ENCODE measurements at places on chromosomes 13 and 19.

DNA sequence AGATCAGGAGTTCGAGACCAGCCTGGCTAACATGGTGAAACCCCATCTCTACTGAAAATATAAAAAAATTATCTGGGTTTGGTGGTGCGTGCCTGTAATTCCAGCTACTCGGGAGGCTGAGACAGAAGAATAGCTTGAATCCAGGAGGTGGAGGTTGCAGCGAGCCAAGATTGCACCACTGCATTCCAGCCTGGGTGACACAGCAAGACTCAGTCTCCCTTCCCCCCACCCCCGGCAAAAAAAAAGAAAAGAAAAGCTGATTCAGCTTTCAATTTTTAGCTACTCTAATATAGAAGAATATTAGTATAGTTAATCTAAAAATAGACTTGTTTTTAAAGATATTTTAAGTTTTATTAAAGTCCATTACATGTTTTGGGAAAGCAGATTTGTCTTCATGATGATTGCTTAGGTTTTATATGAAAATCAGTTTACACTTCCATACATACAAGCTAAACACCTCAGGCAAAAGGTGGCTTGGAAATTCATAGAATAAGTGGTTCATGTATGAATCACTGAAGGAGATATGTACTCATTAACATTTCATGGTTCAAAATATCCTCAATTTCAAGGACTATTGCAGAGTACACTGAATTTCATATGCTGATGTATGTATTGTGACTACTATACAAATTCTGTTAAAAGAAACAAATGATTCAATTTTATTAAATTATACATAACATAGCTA, 165.2 kb downstream of the TDRD3 start:
- DNase-seq = no peak

DNA sequence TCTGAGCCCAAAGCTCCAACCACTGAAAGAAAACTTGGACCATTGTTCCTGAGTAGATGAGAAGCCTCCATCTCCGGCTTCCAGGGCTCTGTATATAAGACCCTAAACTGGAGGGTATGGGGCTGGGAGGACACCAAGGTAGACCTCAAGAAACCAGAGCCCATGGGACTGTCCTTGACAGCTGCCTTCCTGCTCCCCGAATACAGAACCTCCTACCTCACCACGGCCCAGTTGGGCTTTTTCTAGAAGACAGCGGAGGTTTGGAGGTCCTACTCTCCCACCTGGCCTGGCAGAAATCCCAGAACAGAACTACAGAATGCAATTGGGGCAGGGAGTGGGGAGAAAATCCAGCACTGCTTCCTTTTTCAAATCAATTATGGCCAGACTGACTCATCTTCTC, 177.3 kb upstream of the ZNF507 start:
- no peak for DNase-seq

DNA sequence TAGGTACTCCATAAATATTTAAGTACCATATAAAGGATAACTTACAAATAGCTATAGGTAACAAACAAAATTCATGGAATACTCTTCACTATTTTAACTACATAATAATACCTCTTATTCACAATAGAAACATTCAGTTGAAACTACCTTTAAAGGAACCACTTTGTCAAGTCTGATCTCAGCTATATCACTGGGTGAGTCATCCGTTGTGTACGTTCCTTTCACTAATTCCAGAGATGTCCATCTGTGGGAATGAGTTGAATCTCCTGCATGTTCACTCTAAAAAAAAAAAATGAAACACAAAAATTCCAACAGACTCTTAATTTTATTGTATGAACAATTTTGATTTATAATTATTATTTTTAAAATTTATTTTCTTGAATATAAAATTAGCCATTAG, 149.4 kb upstream of the FBXL3 start:
- no peak for DNase-seq

GRCh38 chr13:102645701-102646100, 48.9 kb downstream of the TPP2 start:
- DNase-seq = no peak

- no peak for DNase-seq
Observed at GRCh38 chr19:44702551-44703176, 3.7 kb downstream of the CEACAM16 start.

DNA sequence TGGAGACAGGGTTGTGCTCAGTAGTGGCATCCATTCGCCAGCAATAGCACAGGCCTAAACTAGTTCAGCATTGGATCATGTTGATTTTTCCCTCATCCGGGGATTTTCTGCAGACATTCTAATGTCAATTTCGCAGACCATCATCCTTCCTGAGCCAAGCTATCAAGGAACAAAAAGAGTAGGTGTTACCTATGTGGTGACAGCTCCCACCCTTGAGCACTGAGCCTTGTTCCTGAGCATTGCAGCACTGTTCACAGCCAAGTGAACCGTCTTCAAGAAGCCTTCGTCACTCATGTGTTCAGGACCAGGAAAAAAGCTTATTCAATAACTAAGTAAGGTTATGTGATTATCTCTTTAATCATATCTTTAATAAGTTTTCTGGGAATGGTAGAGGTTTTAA, 576.2 kb downstream of the UQCRFS1 start:
- DNase-seq = no peak

- DNase-seq = peak; percentile 94
Observed at GRCh38 chr19:2168619-2169424, 5.1 kb downstream of the DOT1L start.

DNA sequence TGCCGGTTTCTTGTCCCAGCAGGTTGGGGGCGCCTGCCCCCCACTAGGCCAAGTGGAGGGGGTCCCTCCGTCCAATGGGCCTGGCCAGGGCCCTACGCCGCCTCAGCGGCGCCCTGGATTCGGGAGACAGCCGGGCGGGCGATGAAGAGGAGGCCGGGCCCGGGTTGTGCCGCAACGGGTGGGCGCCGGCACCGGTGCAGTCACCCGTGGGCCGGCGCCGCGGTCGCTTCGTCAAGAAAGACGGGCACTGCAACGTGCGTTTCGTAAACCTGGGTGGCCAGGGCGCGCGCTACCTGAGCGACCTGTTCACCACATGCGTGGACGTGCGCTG, 6.2 kb downstream of the KCNJ14 start:
- DNase-seq = no peak

DNA sequence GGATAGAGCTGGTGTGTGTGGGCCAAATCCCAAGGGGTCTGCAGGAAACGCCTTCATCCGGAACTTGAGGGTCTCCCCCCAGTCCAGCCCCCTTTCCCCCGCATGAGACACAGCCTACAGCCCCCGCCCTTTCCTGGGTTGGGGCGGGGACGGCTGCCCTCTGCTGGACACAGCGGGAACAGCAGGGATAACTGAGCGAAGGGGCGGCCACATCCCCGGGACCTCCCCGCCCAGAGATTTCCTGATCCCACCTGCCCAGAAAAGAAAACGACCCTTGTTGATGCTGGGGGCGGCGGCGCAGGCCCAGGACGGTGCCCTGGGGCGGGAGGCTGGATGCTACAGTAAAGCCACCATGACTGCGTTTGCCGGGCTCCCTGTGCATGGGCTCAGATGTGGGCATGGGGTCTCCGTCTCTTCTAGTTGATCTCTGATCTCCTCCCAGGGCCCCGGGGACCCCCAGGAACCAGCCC, 14.2 kb downstream of the ONECUT3 start:
- DNase-seq = peak; percentile 91

GRCh38 chr13:24922387-24922744, 158.4 kb downstream of the RNF17 start:
- DNase-seq = peak; percentile 43

DNA sequence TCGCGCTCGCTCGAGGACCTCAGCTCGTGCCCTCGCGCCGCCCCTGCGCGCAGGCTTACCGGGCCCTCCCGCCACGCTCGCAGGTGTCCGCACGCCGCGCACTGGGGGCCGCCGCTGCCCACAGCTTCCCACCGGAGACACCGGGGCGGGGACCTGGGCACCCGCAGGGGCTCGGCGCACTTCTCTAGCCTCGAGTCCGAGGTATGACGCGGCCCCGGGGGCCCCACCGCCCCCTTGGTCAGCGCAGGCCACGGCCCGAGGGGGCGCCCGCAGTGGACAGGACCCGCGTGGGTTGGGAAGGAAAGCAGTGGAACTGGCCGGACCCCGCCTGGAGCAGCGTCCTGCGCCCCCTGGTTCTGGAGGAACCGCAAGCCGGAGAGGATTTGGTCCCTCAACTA, 2.1 kb upstream of the GRWD1 start:
- no peak for DNase-seq

DNA sequence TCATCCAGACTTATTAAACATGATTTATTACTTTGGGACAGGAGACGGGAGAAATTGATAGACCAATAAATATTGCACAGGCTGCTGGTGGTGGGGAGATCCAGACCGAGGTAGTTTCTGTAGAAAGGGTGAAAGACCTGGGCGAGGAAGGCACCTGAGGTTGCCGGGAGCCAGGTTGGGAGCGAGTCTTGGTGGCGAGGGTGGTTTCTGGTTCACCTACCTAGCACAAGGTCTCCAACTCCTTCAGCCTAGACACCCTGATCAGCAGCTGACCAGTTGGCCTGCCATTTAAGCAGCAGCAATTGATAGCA, 7.0 kb downstream of the EMP3 start:
- DNase-seq = no peak

GRCh38 chr19:28864024-28864503, 348.9 kb downstream of the UQCRFS1 start:
- no peak for DNase-seq

- DNase-seq = no peak
Observed at GRCh38 chr13:100725472-100725871, 50.9 kb upstream of the TMTC4 start.

DNA sequence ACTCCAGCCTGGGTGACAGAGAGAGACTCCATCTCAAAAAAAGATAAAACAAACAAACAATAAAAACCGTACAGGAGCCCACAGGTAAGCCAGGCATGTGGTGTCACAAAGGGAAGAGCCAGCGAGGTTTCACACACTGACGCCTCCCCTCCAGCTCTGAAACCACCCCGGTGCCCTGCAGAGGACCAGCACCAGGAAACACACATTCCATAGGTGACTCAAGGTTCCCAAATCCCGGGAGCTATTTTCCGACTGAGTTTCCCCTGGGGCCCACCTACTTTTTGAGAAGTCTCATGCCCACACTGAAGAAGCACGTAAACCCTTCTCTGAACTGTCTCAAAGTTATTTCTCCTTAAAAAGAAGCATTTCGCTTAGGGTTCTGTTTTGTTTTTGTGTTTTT, 40.3 kb downstream of the RHPN2 start:
- no peak for DNase-seq

- no peak for DNase-seq
Observed at GRCh38 chr13:53041968-53042516, 13.4 kb downstream of the OLFM4 start.

GRCh38 chr13:52878831-52879230, 30.4 kb upstream of the PCDH8 start:
- no peak for DNase-seq
